ENCODE measurements at places on chromosomes 1 and 21.

DNA sequence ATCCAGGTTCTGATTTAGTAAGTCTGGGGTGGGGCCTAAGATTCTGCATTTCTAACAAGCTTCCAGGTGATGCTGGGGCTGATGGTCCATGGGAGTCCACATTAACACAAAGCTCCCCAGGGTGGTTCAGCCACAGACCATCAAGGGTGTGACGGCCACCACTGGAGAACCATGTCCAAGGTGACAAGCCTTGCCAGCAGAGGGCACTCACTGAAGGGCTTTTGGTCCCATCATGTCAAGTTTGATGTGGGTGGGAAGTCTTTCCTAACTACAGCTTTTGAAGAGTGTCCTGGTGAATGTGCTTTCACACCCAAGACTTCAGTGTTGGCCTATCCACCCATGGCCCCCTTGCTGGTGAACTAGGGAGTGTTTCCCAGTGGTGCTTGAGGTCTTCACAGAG is 67.1 kb downstream of the UBE2T start:
- DNase-seq, result no peak

- DNase-seq, result no peak
Measured at GRCh38 chr1:8947127-8947691, 1.5 kb downstream of the CA6 start.

GRCh38 chr1:10901091-10901890 is 104.8 kb upstream of the CASZ1 start:
- no peak for DNase-seq

DNA sequence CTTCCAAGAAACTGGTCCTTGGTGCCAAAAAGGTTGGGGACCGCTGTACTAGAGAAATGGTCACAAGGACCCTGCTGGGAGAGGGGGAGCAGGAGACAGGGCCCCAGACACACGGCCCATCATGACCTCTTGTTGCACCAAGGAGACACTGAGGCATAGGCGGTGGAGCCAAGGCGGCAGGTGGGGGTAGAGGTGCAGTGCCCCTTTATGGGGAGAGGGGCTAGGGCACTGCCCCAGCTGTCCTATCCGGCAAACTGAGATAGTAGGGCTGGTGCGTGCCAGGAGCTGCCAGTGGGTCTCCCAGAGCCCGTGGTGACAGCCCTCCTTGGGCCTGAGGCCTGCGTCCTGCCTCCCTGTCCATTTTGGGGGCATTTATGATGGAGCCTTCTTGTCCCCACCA is 20.3 kb downstream of the TNNT2 start:
- DNase-seq, result no peak

DNA sequence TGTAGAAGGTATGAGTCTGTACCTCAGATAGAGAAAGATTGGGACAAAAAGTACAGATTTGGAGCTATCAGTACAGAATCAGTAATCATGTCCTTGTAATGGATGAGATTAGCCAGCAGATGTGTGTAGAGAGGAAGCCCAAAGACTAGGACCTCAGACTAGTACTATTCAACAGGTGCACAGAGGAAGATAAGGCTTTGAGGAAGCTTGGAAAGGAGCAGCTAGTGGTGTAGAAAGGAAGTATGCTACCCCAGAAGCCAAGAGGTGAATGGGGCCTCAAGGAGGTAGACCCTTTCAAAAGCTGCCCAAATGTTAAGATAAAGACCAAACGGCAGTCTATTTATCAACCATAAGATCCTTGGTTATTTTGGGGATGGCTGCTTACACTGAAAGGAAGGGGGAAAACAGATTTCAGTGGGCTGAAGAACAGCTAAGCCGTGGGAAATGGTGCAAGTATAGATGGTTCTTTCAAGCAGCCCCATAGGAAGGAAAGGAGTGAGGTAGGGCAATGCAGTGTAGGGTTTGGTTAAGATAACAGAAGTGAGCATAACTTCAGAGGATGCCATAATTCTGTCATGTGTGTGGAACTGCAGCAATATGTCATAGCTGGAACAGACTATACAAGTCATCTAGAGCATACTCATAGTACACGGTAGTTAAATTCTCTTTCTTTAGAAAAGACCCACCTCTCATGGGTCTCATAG is 221.7 kb downstream of the HHIPL2 start:
- no peak for DNase-seq

DNA sequence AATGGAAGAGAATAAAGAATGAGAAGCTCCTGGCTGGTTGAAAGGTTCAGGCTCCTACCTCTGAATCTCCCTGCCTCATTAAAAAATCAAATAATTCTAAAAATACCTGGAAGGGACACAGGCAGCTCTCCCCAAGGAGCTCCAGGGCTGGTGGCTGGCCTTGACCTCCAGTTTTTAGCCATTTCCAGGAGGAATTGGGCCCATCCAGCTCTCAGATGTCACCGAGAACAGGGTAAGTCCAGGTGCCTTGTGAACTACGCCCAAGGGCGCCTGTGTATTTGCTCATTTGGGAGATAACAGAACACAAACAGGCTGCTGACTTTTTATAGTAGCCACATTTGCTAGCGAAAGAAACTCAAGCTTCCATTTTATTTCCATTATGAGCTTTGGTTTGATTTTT is 321.0 kb upstream of the C1orf174 start:
- DNase-seq, result no peak

DNA sequence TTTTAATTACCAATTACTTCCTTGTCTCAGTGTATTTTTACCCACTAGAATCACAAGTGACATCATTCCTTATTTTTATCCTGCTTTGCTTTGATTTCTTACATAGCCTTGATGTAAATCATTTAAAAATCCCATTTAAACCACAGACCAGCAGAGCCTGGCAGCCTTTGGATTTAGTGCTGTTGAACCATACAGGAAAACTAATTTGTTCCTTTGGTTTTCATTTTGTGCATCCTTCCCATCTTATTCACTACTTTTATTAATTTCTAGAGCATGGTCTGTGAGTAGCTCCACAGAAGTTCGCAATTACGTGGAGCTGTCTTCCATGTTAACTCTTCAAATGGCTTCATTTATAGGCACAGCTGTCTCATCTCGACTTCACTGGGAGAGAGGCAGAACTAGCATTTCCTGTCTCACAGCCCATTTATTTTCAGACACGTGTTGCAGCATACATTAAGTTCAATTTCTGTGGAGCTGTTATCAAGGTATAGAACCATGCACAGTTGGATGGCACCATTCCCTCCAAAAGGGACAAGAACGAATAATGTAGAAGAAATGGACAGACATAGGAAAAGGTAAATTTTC is 235.3 kb downstream of the MRPL39 start:
- no peak for DNase-seq

DNA sequence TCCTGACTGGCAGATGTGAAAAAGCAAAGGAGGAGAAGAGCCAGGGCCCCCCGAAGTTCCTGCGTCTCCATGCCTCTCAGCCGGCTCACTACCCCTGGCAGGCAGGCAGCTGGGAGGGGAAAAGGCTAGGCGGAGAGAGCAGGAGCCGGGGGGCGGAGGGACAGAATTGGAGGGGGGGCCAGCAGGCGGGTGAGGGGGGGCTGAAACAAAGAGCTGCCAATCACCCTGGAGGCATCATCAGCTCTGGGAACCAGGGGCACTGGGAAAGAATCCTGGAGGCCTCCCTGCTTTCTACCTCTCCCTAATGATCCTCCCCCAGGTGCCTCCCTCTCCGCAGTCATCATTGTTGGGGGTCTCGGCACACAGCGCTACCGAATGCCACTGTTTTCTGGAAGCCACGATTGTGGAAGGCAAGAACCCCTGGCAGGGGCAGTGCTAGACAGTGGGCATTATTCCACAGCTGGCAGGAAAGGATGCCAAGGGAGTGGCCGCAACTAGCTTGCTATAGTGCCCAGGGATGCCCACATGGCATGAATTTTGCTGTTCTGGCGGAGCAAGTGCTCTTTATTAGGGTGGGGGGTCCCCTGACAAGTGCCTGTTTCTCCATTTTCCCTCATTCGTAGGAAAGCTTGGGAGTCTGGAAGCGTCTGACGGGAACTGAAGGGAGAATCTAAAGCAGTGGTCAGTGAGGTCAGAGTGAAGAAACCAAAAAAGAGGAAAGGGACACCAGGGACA is at the start of gene THBS3:
Gene THBS3, minus strand, starts transcription at position 92 of the 735 bp plus-strand sequence. Its CDS starts 21 bp downstream, at position 71.
- no peak for DNase-seq

DNA sequence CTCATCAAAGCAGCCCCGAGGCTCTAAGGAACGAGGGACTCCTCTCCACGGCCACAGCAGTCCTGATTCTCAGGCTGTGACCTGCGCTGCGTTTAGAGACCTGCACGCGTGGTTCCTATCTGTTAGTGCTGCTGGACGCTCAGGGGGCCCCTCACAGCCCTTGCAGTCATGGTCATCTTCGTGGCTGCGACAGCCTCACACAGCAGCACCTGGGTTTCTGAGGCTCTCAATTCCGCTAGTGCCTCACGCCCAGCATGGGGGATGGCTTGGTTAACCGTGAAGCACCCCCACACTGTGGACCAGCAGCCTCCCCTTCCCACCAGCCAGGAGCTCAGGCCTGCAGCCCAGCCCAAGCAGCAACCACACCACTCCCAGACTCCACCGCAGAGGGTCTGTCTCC is 7.8 kb downstream of the MORN1 start:
- no peak for DNase-seq

DNA sequence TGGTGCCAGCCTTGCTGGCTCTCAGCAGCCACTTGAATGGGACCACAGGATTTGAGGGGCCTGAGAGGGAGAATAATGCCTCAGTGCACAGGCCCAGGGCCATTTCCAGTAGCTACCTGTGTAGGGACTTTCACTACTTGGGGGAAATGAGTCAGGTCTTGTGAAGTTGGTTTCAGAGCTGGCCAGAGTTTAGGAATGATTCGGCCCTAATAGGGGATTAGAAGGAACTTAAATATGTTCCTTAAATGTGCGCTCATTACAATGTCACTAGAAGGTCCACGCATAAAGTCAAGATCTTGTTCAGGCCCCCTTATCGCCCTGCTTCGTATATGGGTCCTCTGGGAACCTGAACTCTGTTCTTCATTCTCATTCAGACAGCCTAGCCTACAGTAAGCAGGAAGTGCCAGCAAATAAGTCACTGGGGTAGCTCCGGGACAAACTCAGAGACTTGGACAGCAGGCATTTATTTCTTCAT is 5.6 kb upstream of the AKR1A1 start:
- no peak for DNase-seq

GRCh38 chr1:233299450-233299849 is 3.9 kb upstream of the PCNX2 start:
- DNase-seq, result no peak

DNA sequence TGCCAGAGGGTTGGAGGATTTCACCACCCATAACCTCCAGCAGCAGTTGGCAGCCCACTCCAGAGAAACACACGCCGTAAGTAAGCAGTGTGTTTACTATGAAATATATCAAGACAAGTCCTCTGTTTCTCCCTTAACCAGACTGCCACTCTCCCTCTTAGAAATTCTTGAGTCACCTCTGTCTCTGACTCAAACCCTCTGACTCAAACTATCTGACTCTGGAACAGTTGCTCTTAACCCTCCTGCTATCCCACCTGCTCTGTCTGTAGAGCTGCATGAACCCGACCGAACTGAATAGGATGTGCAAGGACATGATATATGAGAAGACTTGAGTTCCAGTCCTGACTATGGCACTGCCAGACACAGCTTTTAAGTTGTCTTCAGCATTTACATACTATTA is 14.1 kb downstream of the INPP5B start:
- DNase-seq, result no peak

DNA sequence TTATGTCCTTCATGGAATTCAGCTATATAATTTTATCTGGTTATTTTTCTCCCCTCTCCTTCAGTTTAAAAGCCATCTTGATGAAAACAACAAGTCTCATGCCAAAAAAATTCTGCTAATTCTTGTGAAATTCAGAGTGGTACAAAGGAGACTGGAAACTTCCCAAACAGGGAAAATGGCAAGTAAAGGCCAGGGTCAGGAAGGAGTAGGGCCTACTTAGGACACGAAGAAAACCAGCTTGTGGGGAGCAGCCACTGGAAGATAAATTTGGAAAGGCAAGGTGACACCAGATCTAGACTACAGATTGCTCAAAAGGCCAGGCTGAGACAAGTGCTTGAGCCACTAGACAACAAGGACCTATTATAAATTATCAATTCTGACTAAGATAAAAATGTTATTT is 6.4 kb downstream of the TSTD1 start:
- DNase-seq, result no peak

DNA sequence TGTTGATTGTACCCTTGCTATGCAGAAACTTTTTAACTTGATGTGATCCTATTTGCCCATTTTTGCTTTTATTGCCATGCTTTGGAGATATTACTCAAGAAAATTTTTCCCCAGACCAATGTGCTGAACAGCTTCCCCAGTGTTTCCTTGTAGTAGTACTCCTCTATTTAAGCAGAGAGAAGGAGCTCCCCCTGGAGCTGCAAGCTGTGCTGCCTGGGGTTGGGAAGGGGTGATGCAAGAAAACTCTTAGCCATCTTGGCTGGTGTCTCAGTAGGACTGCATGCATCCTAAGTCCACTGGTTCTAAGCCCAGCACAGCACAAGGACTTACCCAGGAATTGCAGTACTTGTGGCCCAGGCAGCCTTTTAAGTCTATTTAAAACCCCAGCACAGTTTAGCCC is 121.6 kb downstream of the NTMT2 start:
- DNase-seq, result no peak

DNA sequence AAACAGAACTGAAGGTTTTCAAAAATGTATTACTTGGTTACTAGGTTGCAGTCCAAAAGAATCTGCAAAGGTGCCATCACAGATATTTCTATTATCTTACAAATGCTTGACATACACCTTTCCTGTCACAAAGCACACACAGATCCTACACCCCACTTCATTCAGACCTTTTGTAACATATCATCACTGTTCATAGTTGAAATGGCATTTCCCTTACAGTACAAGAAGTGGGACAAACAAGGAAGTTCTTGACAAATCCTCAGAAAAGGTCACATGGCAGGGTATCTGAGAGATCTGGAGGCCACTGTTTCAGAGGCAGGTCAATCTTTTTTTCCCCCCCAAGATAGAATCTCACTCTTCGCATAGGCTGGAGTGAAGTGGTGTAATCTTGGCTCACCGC is 21.3 kb downstream of the TOR1AIP2 start:
- no peak for DNase-seq

- DNase-seq, result no peak
Measured at GRCh38 chr21:23507501-23507900, 2099.8 kb downstream of the MRPL39 start.

Data from glomerular endothelial cell (primary cell).